ENCODE measurements at places on chromosomes 7 and 10. TPM values are rescaled to one million over a fixed set of nuclear protein-coding genes. Genes with fewer than 3 reads are reported as not detected.

The FAM180A gene
- 2.7 TPM for total RNA-seq

The AGMO gene
- total RNA-seq: 0.15 TPM

The GPR26 gene
- total RNA-seq: not detected

The AOAH gene
- total RNA-seq: 12.6 TPM

The ARHGEF5 gene
- 5.4 TPM for total RNA-seq

The RNF32 gene
- total RNA-seq: 1.1 TPM

The CCM2 gene
- 84.5 TPM for total RNA-seq

The C10orf53 gene
- not detected for total RNA-seq

The RBM48 gene
- 19.2 TPM for total RNA-seq

The ASB13 gene
- 49.5 TPM for total RNA-seq

The FBXW4 gene
- total RNA-seq: 70.3 TPM

The ZRANB1 gene
- total RNA-seq: 24.8 TPM

The MYH16 gene
- not detected for total RNA-seq

The ELFN1 gene
- total RNA-seq: 1.4 TPM

The LEP gene
- under 0.01 TPM for total RNA-seq

The PNLIP gene
- total RNA-seq: 1.1 TPM

The TCAF1 gene
- total RNA-seq: 177 TPM

The CFAP58 gene
- 0.83 TPM for total RNA-seq

The FAM13C gene
- total RNA-seq: 92.8 TPM

The MALRD1 gene
- total RNA-seq: 1.4 TPM

The CRPPA gene
- total RNA-seq: 4.2 TPM

Measured in adrenal gland (tissue), 19 donors.